GM06990 (cell line): ENCODE measurements at places on chromosomes 4 and X.

DNA sequence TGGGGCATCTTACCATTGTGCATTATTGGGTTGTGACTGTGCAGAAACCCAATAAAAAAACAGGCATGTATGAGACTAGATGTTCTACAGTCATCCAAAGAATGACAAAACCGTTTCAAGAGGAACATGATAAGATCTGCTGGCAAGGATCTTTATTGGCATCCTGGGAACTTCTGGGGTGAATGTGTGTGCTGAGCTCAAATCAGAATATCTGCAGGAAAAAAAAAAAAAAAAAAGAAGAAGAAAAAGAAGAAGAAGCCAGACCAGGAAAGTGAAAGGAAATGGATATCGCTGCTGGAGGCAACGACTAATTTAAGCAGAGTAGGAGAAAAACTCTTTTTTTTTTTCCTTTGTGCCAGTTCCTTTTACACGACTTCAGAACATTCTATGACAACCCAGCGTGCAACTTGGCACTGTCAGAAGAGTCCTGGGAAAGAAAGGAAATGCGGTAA is 484.2 kb upstream of the BOD1L1 start:
- DNase-seq = no peak

DNA sequence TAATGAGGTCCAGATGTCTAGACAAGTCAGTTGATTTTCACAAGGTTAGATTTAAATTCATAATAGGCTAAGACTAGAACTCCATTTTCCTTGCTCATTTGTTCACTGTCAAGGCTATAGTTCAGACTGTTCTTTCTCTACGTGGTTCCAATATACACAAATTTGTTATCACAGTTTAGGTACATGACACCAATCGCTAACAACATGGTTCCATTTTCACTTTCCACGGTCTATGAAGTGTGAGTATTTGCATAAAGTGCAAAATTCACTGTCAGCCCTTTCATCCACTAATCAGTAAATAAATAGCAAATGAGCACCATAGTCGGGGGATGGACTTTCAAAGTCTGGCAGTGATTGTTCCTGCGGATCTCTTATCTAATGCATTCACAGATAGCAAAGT is 315.7 kb upstream of the SPOCK3 start:
- no peak for DNase-seq

- DNase-seq = no peak
These were observed 52.0 kb upstream of the UGT2B7 start for GRCh38 chr4:69044247-69044646.

DNA sequence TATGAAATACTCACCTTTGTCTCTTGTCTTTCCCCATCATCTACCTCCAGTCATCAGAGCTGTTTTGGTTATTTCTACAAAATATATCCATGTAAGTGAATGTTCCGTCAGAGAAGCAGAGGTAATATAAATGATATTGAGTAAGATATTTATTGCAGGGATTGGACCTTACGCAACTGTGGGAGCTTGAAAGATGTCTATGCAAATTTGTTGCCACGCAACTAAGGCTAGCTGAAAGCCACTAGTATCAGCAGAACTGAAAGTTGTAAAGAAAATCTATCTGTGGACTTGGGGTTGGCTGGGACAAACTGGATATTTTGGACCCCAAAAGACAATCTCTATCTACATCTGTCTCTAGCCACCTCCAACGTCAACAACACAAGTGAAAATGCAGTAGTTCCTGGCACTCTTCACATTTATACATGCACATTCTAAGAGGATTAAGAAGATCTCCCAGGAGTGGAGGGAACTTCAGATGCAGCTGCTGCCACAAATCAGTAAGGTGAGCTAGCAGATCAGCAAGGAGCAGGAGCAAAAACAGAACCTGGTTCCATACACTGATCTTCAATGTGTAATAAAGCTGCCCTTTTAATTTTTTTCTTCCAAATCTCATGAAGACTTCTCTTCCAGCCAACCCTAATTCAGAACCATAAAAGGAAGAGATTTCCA is 8.5 kb upstream of the CCSER1 start:
- no peak for DNase-seq

DNA sequence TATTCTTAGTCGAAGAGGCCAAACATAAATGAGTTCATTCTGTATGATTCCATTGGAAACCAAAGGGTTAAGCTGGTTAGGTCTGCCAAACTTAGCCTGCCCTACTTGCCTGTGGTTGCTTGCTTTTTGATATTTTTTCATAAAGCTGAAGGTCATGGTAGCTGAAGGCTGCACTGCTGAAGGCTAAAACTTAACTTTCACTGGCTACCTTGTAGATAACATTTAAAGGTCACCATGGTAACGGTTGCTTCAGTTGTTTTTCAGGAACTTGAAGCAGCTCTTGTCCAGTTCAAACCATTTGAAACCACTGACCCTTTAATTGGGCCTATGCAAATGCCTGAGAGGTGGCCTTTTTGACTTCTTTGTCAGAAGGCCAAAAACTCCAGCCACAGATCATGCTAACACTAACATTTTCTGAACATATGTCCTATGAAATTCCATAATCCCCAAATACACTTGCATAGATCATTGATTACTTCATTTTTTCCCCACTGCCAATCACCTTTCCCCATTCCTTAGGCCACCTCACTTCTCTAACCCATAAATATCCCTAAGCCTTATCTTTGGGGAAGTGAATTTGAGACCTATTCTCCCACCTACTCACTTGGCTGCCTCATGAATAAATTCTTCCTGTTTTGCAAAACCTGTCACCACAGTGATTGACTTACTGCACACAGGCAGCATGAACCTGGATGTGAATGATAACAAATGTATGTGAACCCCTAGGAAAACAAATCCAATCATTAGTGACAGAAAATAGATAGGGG is 10.7 kb upstream of the SMIM10L2A start:
- DNase-seq = no peak

DNA sequence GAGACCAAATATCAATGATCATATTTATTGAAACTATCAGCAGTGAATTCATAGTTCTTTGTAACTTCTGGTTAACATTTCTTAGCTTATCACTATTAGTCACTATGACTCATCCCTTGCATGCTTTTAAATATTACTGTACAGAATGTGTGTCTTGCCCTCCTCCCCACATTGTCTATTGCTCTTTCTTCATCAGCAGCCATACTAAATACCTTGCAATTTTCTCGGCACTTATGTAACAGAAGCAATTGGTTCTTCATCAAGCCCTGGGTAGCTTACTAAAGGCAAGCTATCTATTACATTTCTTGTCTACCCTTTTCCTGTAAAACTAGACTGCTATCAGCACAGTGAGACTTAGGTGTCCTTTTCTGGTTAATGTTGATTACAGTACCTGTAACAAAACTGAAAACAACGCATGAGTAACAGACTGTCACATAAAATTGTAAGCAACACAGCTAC is 8.2 kb downstream of the KLHL4 start:
- no peak for DNase-seq

DNA sequence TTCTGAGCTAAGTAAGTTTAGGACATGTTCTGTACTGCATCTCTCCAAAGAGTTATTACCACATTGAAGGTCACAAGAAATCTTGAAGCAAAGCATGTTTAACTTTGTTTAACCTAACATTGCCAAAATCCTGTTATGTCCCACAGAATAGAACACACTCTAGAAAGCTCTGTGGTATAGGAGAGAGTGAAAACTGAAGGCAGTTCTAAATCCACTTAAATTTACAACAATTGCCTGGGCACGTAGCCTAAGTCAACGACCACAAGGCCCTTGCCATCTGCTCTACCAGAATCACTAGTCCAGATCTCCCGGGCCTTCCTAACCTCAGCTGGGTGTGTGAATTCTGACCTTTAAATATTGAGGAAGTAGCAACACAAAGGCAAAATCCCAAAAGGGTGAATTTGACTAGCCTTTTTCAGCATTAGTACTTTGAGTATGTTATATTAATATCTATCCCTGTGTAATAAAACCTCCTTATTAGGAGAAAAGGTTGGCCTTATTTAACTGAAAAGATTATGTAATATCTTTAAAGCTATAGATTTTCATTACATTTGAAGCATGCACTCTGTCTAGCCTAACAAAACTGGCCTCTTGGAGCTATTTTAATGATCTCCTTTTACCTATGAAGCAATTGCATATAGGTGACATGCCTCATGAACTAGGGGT is 4.5 kb upstream of the MAML3 start:
- no peak for DNase-seq

DNA sequence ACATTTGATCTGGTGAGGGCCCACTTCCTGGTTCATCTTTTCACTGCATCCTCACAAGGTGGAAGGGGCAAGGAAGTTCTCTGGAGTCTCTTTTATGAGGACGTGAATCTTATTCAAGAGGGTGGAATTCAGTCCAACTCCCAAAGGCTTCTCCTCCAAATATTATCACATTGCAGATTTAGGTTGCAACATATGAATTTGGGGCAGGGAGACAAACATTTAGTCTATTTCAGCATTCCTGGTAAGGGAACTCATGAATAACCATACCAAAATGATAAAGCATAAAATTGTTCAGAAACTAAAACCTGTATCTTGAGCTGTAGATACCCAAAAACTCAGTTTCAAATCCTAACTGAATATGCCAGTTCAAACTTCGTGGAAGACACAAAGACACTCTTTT is 246.8 kb downstream of the QDPR start:
- no peak for DNase-seq

DNA sequence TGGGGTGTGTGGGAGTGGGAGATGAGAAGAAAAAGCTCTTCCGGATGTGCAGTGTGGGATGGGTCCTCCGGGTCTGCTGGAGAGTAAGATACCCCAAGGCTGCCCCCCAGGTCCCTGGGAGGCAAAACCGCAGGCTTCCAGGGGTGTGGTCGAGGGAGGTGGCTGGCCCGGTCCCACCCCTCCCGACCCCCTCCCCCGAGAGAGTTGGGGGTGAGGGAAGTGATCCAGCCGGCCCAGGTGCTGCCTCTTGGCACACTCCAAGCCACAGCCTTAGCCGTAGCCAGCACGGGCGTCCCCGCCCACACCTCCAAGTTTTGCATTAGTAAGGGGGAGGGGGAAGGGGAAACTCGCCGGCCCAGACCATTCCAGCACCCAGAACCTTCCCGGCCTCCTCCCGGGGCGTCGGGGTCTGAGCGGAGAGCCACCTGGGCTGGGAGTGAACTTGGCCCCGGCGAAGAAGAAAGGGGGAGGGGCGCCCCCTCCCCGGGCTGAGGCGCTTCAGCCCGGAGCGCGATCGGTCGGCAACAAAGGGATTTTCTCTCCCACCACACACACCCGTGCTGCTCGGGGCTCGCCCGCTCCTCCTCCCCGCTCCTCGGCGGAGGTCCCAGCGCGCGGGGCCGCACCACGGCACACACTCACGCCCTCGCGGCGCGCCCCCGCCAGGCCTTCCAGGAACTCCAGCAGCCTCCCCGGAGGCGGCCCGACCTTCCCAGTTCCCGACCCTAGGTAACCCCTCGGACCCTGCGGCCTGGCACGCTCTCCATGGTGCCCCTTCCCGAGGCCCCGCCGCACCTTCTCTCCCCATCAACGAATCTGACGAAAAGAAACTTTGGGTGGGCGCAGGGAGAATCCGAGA is 14.4 kb downstream of the BCOR start:
- no peak for DNase-seq

GRCh38 chr4:9771034-9771433 is 10.4 kb upstream of the DRD5 start:
- DNase-seq = no peak

DNA sequence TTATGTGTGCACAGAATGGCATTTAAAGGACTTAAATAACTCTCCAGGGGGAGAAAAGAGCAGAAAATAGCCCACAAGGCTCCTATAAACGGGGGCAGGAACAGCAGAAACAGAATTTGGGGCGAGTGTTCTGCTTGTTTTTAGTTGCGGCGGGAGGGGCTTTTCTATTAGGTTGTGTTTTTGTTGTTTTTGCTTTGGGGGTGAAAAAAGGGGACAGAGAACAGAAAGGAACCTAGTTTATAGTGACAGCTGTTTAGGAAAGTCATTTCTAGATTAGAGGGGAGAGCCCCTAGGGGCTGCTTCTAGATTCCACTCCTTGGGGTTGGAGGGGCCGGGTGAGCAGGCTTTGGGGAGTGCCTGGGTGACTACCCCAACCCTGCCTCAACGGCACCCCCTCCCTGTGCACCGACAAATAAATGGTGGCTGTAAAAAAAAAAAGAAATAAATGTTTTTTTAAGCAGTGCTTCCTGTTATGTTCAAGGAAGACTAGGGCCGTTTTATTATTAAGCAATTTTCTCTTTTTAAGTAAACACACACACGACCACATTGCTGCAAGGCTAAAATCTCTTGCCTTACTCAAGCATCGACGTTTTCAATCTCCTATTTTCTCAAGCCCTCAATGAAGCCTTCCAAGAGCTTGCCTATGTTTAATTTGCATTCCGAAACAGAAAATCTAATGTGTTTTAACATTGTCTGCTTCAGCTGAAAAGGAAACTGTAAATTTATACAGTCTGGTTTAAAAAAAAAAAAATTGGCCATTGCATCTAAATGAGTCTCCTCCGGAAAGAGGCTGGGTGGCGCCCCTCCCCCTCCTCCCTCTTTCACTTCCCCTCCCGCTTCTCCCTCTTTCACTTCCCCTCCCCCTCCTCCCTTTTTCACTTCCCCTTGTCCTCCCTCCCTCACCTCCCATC is 123.3 kb upstream of the TBL1X start:
- DNase-seq = peak; percentile 66

DNA sequence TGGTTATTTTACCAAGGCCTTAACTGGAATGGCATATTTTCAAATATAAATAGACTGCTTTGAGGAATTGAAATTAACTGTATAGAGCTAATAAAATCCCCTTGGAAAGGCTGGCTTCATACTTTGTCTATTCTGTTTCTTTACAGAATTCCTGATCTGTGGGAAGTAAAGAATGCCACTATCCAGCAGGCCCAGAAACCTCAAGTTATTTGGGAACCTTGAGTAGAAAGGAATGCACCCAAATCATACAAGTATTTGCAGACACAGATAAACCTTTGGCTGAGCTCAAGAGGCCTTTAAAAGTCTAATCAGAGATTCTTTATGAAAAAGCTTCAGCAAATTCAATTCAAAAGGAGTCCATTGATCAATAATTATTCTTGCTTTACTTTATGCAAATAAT is 975.7 kb upstream of the PABPC4L start:
- no peak for DNase-seq

- DNase-seq = no peak
These were observed 127.3 kb downstream of the AFAP1 start for GRCh38 chr4:7812231-7812857.

DNA sequence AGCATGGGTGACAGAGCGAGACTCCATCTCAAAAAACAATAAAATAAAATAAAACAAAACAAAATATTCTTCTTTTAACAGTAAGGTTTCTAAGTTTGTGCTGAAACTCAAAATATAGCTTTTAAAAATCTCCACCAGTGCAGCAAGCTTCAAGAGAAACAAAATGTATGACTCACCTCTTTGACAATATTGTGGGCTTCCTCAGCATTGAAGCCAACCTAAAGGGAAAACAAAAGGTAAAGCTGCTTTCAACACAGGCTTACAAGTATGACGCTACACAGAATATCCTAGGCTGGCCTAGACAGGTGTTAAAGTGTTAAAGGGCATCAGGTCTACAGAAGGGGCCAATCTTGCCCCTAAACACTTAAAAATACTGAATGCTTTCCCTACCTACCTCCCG is 1.2 kb downstream of the DYNLT3 start:
- DNase-seq = no peak
